ENCODE measurements at places on chromosomes 7 and 10.

DNA sequence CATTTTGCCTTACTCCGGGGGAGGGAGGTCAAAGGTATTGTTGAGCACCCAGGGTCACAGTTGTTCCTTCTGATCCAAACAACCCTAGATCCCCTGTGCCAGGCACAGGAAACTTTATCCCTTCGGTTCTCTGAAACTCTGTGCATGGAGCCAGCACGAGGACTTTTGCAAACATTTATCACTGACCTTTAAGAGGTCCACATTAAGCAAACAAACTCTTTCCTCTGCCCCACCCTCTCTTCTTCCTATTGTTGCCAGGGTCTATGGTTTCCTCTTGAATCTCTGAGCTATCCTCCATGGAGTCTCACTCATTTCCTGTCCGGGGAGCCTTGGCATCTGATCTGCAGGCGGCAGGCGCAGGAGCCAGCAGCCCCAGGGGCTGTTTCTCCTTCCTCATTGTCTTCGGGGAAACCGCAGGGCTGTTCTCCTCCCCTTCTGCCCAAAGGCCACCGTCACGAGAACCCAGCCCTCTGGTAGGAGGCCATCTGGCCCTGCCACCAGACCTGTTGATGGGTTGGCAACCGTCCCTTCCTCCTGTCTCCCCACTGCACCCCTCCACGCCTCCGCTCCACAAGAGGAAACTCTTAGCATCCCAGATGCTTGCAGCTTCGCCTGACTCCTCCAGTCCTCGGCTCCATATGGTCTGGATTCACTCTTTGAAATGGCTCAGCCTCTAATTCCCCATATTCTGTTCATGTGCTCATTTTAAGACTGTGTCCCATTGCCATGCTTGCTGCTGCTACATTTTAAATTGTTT, 327.3 kb upstream of the NRP1 start:
- no peak for DNase-seq

GRCh38 chr7:24851786-24852185, 94.5 kb upstream of the GSDME start:
- no peak for DNase-seq

DNA sequence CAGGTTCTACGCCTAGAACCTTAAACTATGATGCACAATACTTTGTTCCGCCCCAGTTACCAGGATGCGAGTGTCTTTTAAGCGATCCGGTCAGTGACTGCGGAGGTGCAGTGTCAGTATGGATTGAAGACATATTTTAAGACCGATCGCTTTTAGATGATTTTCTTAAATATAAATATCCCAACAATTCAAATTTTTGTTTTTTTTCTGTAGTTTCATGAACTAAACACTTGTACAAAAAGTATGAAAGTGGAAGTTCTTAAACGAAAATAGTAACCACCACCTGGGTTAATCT, 835 bp downstream of the COMMD3 start:
- DNase-seq: no peak

DNA sequence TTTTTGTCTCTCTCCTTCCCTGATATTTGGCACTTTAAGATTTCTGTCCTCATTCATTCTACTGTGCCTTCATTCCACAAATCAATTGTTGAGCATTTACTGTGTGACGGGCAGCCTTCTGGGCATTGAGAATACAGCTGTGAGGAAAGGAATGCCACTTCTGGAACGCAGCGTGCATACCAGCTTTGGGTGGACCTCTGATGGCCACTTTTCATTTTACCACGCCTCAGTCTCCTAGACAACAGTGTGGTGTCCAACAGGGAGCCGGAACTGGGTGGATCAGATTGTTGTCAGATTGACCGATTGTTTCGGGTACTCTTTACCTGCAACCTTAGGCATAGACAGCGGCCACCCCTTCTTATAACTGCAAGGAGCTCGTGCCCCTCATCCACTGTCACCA, 222.7 kb upstream of the DPP6 start:
- no peak for DNase-seq
